ENCODE measurements at places on chromosomes 3 and 15. TPM values are rescaled to one million over a fixed set of nuclear protein-coding genes. Genes with fewer than 3 reads are reported as not detected.

DNA sequence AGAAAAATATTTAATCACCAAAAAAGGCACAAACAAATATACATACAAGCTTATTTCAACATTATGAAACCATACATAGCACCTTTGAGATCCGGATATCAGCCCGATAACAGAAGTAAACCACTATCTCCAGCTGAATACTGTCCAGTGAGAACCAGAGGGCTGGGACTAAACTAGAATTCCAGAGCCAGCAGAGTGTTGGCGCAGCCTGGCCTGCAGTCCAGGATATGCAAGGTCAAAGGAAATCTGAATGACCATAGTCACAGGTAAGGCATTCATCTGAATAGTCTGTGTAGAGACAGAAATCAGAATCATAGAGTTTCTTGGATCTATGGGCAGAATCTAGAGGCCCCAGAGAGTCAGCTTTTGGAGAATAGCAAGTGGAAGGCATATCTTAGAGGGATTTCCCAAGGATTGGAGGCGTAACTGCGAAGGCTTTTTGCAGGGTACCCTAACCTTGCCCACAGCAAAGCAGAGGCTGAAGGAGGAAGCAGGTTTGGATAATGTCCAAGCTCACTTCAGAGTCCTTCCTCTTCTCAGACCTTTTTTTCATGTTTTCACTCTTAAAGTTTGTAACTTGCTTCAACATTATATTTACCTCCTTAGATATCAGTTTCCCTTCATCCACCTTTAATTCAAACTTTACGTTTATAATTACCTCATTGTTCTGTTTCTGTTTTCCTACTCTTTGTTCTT lies 32.5 kb upstream of the TP63 start:
- no peak for DNase-seq

GRCh38 chr3:177481329-177481728 lies 284.0 kb upstream of the TBL1XR1 start:
- DNase-seq = no peak

GRCh38 chr3:171699601-171700000 lies 110.7 kb downstream of the PLD1 start:
- peak; percentile 70 for DNase-seq

DNA sequence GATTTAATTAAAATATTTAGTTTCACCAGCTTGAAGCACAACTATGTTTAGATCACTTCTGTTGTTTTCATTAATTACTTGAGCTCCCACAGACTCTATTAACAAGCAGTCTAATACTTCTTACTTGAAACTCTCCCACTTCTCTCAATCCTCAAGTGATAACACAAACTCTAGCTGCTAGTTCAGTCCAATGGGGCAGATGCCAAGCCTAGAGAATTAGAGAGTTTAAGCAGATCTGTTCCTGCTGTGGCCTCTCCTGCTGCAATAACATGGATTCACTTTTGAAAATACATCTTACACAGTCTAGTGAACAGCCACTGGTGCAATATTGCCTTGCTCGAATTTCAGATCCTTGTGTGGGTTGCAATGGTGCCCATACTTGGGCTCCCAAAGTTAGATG lies 566.4 kb upstream of the SGO1 start:
- DNase-seq = no peak

- DNase-seq = no peak
Observed at GRCh38 chr3:166455744-166456143, 618.5 kb upstream of the BCHE start.

- DNase-seq = no peak
Observed at GRCh38 chr3:136412307-136412706, 162.2 kb downstream of the PCCB start.

Gene TAGLN3
- not detected for total RNA-seq

Data from fibroblast of the aortic adventitia (primary cell).